Thyroid gland (tissue), 4 donors: ENCODE measurements at places on chromosomes 1 and 21.

DNA sequence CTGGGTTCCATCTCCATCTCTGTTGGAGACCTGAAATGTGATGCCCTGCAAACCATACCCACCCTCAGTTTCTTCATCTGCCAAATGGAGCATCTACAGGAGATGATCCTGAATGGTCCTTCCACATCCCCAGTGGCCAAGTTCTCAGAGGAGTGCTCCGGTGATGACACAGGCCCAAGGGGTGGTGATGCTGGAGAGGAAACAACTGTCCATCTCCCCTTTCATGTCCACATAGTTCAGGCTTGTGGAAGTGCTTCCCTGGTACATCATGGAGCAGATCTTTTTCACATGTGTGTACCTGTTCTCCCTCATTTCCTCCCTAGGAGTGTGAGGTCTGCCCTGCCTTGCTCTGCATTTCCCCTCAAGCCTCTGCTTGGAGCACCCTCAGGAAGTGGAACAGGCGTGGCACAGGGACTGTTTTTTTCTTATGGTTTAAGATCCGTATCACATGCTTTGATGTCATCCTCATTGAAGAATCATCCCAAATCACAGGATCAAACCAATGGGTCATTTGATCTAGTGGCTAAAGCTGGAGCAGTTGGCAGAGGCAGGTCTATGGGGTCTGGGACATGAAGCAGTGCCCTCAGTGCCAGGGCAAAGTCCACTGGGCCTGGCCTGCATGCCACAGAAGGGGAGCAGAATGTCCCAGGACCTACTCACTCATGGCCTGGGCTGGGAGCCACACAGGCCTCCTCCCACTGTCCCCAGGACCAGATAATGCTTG is 8.2 kb upstream of the TRIM63 start:
- no peak for DNase-seq

DNA sequence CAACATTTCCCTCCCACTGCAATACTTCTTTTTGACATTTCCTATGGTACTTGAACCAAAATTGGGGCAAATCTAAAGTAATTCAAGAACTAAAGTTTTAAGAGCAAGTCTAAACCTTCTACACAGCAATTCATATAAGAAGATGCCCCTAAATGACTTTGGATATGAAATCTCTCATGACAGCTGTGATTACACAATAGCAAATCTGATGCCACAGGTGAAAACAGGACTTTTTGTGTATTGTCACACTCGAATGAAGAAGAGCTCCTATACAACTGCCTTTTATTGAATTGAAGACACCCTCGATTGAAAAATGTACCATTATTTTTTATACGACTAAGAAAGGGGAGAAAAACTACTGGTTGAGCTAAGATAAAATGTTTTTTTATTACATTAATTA is 59.6 kb upstream of the DYNLT5 start:
- DNase-seq, result no peak

DNA sequence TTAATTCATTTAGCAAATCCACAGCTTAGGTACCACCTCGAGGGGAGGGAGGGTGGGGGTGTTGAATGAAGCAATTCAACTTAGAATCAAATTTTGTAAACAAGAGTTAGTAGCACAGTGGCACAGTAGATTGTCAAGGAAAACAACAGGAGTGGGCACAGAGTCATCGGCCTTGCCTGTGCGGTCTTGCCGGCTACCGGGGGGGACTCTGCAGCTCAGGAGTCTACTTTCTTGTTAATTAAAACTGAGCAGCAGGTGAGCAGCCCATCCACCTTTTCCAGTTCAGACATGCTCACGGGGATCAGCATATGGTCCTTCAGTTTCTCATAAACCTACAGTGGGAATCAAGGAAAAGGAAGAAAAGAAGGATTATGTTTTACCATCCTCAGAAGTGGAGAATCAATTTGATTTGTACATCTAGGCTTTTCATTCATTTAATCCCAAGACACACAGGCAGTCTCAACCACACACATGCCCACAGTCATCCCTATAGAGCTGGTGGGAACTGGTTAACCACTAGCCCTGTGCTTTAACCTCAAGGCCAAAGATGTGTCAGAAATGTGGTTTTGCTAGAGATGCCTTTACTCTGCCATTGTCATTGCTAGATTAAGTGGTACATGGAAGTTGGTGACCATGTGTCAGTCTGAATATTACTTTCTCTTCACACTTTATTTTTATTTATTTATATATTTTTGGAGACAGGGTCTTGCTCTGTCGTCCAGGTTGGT is 45.0 kb upstream of the BCL10 start:
- DNase-seq, result no peak

DNA sequence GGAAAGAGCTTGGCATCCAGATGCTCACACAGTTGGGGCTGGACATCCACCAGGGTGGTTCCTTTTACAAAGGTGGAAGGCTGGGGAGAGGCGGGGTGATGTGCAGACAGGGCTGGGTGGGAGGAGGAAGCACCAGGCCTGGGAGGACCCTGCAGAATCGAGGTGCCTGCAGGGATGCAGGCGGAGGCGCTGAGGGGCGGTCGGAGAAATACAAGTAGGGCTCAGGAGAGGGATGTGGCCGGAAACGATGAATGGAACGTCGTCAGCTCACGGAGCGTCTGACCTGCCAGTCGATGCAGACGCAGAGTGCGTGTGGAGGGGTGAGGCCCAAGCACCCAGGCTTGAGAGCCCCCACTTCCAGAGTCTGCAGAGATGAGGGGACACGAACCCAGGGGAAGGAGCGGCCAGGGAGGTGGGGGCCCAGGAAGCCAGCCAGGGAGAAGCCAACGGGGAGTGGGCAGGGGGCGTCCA is 63.4 kb downstream of the TRIM11 start:
- no peak for DNase-seq

GRCh38 chr1:230370109-230370508 is 56.0 kb downstream of the PGBD5 start:
- no peak for DNase-seq

DNA sequence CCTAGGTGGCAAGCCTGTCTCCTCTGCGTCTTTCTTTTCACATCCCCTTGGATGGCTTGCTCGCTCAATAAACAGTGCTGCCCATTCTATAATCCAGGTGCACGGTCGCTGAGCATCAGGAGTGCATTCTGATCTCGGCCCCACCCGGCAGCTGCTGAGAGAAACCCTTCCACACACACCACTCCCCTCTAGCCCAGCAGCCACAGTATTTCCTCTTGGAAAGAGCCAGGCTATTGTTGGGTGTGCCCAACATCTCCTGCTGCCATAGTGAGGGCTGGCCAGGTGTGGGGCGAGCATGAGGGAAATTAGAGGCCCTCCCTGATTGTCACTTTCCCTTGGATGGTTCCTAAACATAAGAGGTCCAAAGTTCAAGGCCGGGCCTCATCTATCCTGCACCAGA is 24.7 kb downstream of the GPA33 start:
- DNase-seq, result no peak

DNA sequence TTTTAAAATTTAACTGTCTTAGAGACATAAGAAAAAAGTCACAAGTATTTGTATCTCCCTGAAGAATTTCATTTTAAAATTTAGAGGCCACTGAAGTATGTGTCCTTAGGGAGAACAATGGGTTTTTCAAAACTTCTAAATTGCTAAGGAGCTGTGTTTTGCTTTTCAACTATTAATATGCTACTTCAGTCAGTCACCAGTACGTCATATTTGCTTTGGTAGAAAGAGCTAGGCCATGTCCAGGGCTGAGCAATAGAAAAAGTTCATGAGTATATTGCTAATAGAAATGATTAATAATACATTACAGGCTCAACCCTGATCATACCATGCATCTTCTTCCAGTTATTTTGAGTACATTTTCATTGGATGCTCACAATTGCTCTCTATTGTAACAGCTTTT is 1.7 kb upstream of the SGIP1 start:
- DNase-seq, result no peak

DNA sequence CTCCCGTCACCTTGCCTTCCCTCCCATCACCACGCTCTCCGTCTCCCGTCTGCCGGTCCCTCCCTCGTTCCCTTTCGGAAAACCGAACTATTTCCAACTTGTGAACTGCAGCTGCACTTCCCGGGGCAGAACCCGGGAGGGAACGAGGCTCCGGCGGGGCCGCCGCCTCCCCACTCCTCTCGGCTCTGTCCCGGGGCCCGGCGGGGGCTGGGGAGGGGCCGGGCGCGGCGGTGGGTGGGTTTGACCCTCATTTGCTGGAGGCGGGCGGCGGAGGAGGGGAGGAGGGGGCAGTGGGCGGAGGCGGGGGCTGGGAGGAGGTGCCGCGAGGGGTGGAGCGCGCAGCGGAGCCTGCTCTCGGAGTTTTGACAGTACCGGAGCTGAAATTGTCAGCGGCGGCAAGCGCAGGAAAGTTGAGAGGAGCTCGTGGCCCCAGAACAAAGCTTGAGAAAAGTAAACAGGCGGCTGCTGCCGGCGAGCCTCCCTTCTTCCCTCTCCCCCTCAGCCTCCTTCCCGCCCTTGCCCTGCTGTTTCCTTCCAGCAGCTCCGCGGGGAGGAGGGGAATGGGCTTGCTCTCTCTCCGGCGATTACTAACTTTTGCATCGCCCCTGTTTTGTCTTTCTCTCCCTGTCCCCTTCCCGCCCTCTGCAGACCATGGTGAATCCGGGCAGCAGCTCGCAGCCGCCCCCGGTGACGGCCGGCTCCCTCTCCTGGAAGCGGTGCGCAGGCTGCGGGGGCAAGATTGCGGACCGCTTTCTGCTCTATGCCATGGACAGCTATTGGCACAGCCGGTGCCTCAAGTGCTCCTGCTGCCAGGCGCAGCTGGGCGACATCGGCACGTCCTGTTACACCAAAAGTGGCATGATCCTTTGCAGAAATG is 2.9 kb downstream of the LMO4 start:
- peak; percentile 89 for DNase-seq

- no peak for DNase-seq
These were observed 38.8 kb downstream of the PLXNA2 start for GRCh38 chr1:208205216-208206013.

GRCh38 chr1:41280202-41281032 is 38.3 kb upstream of the SCMH1 start:
- DNase-seq, result peak; percentile 89

DNA sequence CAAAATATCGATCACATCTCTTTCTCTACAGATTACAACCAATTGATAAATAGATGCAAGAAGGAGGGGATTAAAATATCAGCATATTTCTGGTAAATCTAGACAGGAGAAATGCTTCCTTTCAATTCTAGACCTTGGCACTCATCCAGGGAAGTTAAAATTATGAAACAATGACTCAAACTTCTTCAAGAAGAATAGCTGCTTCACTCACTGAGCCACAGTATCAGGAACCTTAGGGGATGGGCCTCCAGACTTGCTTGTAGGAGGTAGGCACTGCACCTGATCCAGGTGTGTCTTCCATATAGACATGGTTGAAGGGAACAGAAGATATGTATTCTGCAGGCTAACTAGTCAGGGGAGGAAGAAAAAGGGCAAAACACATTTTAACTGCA is 9.8 kb downstream of the SLAMF7 start:
- no peak for DNase-seq
